Hepatocyte (in vitro differentiated cells): ENCODE measurements at places on chromosomes 1 and 21. TPM values are rescaled to one million over a fixed set of nuclear protein-coding genes. Genes with fewer than 3 reads are reported as not detected.

DNA sequence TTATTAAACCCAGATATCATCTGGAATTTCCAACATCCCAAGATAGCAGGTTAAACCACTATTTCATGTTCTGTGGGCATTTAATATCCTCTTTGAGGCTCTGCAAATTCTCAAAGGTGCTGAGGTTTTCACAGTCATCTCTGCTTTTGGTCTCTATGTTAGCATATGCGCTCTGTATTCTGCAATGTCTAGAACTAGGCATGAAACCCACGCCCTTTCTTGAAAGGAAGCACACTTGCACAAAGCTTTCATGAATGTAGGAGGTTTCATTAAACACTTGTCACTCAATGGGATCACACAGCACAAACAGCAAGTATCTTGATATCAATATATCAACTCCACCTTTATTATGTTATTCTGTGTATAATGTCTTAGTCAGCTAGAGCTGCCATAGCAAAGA is 172.0 kb upstream of the USP24 start:
- H3K36me3 ChIP-seq, result no peaks in the 10 kb centered on the region
- no peak overlapping the region for H3K4me3 ChIP-seq
- H3K4me1 ChIP-seq, result no peaks in the 10 kb centered on the region
- no peaks in the 10 kb centered on the region for H3K27me3 ChIP-seq

DNA sequence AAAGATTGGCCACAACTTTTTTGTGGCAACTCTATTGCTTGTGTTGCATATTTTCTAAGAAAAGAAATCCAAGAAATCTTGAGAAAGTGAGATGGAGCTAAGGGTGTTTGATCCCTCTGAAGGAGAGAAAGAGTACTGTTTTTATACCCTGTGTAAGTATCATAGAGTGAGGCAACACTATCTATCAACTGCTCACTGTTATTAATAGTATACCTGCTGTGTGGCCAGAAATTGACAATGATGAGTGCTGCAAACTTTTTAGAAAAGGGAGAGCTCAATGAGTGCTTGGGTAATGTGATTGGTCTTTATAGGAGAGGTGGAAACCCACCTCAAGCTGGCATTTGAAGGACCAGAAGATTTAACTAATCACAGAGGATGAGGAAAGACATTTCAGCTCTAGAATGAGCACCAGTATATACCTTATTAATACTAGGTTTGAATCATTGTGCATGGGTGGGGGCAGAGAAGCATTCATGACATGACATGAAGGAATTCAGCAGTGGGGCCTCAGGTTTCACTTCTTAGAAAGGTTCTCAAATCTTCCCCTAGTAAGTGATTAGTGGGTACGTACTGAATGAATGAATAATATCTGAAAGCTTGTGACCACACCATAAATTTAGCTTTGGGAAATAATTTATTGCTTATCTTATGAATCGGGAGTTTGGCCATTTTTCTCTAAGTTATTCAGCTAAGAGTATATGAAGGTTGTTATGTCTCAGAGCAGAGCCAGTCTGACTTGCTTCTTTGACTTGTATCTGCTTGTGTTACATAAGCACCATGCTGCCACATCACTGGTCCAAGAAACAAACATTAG is 169.2 kb upstream of the SGIP1 start:
- H3K4me3 ChIP-seq, result no peak overlapping the region
- no peak overlapping the region for H3K27ac ChIP-seq
- no peak for DNase-seq
- H3K27me3 ChIP-seq, result no peaks in the 10 kb centered on the region

- H3K4me3 ChIP-seq, result no peak overlapping the region
- H3K36me3 ChIP-seq, result no peaks in the 10 kb centered on the region
- no peaks in the 10 kb centered on the region for H3K27me3 ChIP-seq
- H3K4me1 ChIP-seq, result peaks cover 49% of the 10 kb centered on the region
- peak overlapping the region; percentile 89 for H3K27ac ChIP-seq
Measured at GRCh38 chr1:204076891-204077290, 4.0 kb downstream of the SOX13 start.

GRCh38 chr1:20402585-20403422 is 83.2 kb downstream of the CAMK2N1 start:
- H3K27me3 ChIP-seq, result peaks cover 68% of the 10 kb centered on the region
- H3K36me3 ChIP-seq, result no peaks in the 10 kb centered on the region
- H3K27ac ChIP-seq, result no peak overlapping the region
- peak; percentile 42 for DNase-seq

DNA sequence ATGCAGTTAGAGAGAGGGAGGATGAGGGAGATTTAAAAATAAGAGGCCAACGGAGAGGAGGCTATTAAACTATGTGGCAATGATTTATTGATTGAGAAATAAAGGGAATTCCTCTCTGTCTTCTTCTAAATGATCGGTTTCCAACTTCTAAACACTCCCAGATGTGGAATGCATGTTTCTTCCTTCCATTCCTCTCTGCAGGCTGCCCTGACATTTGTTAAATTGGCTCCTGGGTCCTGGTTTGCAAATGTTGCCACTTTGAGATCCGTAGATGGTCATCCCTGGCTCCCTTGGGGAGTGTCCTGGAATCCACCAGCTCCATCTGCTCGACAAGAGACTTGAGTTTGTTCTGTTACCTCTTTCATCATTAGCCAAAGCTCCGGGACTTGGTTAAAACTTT is 10.3 kb upstream of the C1orf198 start:
- no peaks in the 10 kb centered on the region for H3K27me3 ChIP-seq
- no peaks in the 10 kb centered on the region for H3K36me3 ChIP-seq
- H3K27ac ChIP-seq, result no peak overlapping the region
- no peak overlapping the region for H3K4me3 ChIP-seq
- peak; percentile 20 for DNase-seq
- H3K4me1 ChIP-seq, result no peaks in the 10 kb centered on the region

DNA sequence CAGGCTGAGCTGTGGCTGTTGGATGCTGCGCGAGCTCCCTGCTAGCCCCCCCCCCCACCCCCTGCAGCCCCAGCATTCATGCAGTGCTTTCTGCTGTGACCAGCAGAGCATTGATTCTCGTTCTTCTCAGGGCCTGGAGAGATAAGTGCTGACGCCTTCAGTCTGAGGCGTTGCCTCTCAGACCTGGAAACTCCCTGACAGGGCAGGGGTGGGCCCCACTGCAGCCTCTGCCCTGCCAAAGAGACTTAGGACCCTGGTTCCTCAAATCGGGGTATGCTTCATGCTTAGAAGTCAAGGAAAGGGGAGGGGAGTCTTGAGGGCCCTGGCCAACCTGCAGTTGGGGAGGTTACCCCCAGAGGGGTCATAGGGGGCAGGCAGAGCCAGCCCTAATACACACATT is 38.5 kb downstream of the PTPRF start:
- H3K4me3 ChIP-seq, result no peak overlapping the region

DNA sequence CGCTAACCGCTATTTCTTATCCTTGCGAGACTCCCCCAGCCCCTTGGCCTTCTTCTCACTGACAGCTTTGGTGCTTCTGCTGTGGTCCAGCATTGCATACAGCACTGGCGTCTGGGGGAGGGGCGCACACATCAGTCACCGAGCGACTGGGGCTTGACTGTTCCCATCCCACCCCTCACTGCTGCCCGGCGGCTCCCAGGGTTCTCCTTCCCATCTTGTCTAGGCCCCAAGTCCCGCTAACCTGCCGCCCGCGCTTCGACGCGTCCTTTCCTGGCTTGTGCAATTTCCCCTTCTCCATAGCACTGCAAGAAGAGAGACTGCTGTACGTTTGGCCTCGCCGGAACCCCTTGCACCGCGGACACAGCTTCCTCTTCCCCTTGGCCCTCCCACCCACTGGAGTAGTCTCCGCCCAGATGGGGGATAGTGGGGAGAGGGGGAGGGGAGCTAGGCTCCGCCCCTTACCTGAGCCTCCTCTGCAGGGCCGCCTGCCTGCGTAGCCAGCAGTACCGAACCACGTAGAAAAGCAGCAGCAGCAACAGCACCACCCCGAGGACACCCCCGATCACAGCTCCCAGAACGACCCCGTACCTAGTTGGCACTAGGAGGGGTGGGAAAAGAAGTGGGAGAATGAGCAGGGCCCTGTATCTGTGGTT is 3.8 kb downstream of the MPZ start:
- DNase-seq, result peak; percentile 91
- H3K4me1 ChIP-seq, result peaks cover 10% of the 10 kb centered on the region
- no peaks in the 10 kb centered on the region for H3K36me3 ChIP-seq
- H3K4me3 ChIP-seq, result peak overlapping the region; percentile 56
- H3K27ac ChIP-seq, result peak overlapping the region; percentile 19

- H3K36me3 ChIP-seq, result no peaks in the 10 kb centered on the region
- no peak overlapping the region for H3K27ac ChIP-seq
- no peaks in the 10 kb centered on the region for H3K27me3 ChIP-seq
- H3K4me3 ChIP-seq, result no peak overlapping the region
Measured at GRCh38 chr1:170215072-170215885, 69.5 kb downstream of the NTMT2 start.

GRCh38 chr1:110768605-110769004 is 93.9 kb upstream of the KCNA3 start:
- DNase-seq, result no peak
- H3K27ac ChIP-seq, result no peak overlapping the region
- peaks cover 9% of the 10 kb centered on the region for H3K27me3 ChIP-seq
- H3K36me3 ChIP-seq, result no peaks in the 10 kb centered on the region
- H3K4me1 ChIP-seq, result no peaks in the 10 kb centered on the region

GRCh38 chr1:171210355-171210754 is 25.3 kb downstream of the FMO2 start:
- no peak overlapping the region for H3K27ac ChIP-seq
- DNase-seq, result peak; percentile 46
- no peak overlapping the region for H3K4me3 ChIP-seq
- no peaks in the 10 kb centered on the region for H3K36me3 ChIP-seq

- no peak overlapping the region for H3K27ac ChIP-seq
- no peaks in the 10 kb centered on the region for H3K27me3 ChIP-seq
- no peak for DNase-seq
- H3K4me3 ChIP-seq, result no peak overlapping the region
- H3K36me3 ChIP-seq, result no peaks in the 10 kb centered on the region
Measured at GRCh38 chr1:222702210-222702609, 10.1 kb downstream of the AIDA start.

- H3K27ac ChIP-seq, result no peak overlapping the region
- no peaks in the 10 kb centered on the region for H3K4me1 ChIP-seq
- no peaks in the 10 kb centered on the region for H3K36me3 ChIP-seq
- peak; percentile 54 for DNase-seq
- no peak overlapping the region for H3K4me3 ChIP-seq
Measured at GRCh38 chr1:234322979-234323378, 50.3 kb upstream of the COA6 start.

DNA sequence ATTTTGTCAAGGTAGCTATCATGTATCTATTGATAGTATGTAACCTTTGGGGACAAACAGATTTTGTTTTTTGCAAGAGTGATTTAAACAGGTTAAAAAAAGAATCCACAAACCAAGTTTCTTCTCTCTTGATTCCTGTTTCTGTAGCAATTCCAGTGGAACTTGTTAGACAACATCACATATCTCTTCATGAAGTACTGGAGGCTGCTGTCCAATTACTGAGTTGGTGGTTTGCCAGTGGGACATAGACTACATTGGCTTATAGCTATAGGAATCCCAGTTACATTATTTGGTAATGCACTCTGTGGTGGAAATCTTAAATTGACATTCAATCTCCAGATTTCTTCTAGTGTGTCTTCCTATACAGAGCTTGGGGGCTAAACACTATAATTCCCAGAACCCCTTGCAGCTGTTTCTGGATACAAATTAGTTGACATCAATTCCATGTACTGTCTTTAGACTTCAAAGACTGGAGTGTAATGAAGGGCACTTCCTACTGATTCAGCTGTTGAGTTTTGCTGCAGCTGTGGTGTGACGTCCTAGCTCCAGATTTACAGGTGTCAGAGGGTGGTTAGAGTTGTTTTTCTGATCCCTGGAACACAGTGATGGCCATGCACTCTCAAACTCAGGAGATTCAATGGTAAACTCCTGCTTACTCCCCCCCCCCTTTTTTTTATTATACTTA is 29.4 kb upstream of the GCLM start:
- no peak overlapping the region for H3K4me3 ChIP-seq
- DNase-seq, result no peak
- no peaks in the 10 kb centered on the region for H3K27me3 ChIP-seq
- no peaks in the 10 kb centered on the region for H3K4me1 ChIP-seq

DNA sequence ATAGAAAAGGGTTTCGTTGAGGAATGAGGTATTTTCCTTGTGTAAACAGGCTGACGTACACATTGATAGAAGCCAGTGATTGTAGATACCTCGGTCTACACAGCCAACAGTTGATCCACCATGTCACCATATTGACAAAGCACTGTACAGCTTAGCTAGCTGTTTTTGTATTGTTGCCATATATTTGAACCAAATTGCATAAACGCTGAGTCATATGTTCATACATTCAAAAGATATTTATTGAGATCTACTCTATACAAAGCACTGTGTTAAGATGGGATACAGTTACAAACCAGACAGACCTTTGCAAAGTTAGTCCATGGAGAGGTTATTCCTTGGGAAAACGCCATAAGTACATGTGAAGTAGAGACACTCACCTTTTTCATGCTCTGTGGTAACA is 132.4 kb upstream of the ATP1B1 start:
- H3K4me3 ChIP-seq, result no peak overlapping the region
- no peak for DNase-seq
- no peaks in the 10 kb centered on the region for H3K36me3 ChIP-seq
- H3K27ac ChIP-seq, result no peak overlapping the region
- H3K27me3 ChIP-seq, result no peaks in the 10 kb centered on the region
- no peaks in the 10 kb centered on the region for H3K4me1 ChIP-seq

- H3K36me3 ChIP-seq, result no peaks in the 10 kb centered on the region
- no peaks in the 10 kb centered on the region for H3K27me3 ChIP-seq
- H3K4me3 ChIP-seq, result no peak overlapping the region
- H3K4me1 ChIP-seq, result peaks cover 22% of the 10 kb centered on the region
- H3K27ac ChIP-seq, result peak overlapping the region; percentile 33
Measured at GRCh38 chr21:38905752-38906151, 100.0 kb downstream of the ETS2 start.

KCNJ10 gene
- total RNA-seq, result not detected in 2 replicates

CASZ1 gene
- total RNA-seq, result 3.6 and 6.5 TPM in 2 replicates

F13B gene
- total RNA-seq, result 11.3 and 12.3 TPM in 2 replicates

ELF3 gene
- 336 and 367 TPM in 2 replicates for total RNA-seq

TSTD1 gene
- 30.8 and 36.3 TPM in 2 replicates for total RNA-seq
